Suppressor macrophage treated with lipopolysaccharide for 4 hours (primary cell): ENCODE measurements at places on chromosomes 6 and 20.

DNA sequence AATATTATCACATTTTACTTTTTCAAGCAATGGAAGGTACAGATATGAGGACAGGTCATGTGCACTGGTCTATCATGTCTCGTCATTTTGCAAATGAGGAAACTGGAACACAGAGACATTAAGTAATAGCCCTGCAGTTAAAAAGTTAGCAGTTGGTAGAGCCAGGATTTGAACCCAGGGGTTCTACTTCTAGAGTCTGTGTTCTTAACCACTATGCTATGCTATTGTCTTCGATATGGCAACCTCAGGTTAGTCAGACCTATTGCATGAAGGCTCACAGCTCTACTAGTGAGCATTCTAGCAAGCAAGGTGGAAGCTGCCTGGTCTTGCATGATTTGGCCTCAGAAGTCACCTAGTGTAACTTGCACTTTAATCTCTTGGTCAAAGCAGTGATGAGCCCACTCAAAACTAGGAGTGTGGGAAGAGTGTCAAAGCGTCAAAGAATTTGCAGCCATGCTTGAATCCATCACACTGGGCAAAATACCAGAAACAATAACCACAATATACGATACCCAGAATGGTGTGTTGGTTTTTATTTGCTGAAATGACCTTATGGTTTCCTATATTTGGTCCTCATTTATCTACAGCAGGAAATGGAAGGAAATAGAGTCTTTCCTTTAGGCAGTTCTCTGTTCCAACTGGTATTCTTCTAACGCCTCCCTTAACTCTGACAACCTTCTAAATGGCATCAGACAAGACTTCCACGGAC is 20.4 kb upstream of the BMP2 start:
- DNase-seq: no peak

GRCh38 chr20:53737396-53738038 is 143.9 kb upstream of the ZNF217 start:
- DNase-seq: peak; percentile 19

GRCh38 chr6:157045831-157046454 is 268.8 kb downstream of the ARID1B start:
- peak; percentile 26 for DNase-seq

GRCh38 chr6:43742931-43743632 is 26.9 kb upstream of the VEGFA start:
- no peak for DNase-seq

DNA sequence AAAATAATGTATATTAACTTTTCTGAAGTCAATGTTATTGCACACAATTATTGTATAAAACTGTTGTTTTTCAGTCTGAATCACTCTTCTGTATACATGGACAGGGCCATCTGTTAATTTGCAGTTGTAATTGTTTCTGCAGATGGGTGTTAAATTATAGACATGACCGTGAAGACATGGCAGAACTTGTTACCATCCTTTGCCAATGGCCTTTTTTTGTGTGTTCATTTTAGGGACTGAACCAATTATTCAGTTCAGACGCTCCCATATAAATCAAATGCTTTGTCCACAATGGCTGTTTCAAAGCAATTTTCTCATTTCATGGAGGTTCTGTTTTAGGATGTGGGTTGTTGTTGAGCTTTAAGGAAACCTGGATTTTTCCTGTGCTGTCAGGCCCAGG is 533.7 kb downstream of the DOK5 start:
- DNase-seq: no peak
